B cell (primary cell): ENCODE measurements at places on chromosomes 1 and 21.

DNA sequence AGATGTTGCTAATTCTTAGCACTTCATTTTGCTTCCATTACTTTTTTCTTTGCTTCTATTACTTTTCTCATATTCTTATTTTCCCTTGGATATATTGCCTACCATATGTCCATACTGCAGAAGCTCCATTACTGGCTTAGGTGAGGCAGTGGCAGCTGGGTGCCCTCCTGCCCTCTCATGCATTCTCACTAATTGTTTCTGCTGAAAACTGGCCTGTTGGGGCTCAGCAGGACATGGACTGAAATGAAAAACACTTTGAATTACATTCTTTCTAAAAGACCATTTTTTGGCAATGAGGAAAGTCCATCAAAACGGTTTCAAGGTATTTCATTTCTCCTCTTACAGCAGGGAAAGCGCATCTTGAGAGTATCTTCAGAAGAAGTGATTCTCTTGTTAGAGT, 122.9 kb downstream of the MAST2 start:
- DNase-seq = no peak

DNA sequence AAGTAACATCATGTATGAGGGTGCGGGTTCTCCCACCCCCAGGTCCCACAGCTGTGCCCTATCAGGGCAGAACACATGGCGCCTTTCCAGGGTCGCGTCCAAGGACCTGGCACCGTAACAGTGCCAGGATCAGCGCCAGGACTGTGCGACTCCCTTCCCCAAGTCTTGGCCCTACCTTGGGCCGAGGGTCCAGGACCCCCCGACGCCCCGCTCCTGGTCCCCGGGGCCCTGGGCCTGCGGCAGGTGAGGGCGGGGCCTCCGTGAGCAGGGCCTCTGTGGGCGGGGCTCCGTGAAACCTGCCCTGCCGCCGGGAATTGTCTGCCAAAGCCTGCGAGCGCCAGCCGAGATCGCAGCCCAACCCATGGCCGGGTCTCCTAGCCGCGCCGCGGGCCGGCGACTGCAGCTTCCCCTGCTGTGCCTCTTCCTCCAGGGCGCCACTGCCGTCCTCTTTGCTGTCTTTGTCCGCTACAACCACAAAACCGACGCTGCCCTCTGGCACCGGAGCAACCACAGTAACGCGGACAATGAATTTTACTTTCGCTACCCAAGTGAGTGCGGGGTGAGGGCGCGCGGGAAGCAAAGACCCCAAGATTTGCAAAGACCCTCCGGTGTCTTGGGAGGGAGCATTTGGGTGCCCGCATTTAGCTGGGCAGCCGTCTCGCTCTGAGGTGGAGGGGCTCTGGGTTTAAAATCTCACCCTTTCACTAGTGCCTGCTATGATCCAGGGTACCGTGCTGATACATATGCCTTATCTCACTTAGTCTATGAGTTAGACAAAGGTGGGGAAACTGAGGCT, at the start of gene RHBG:
Gene RHBG (plus strand): TSS at position 323 of the 796 bp plus-strand sequence. CDS start 39 bp downstream, at position 362.
- DNase-seq = peak; percentile 35

DNA sequence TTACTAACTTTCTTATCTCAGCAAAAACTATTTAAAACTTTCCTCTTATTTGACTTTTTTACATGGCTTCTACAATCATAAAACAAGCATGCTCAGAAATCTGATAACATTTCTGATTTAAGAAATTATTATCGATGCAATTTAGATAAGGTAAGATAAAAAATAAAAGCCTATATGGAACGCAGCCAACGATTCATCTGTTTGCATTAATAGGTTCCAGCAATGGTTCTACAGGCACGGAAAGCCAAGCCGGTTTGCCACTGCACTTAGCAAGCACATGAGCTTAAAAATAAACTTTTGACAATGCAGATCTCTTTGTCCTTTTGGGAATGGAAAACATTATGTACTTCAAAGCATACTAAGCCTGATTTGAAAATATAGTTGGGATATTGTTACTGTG, 77.5 kb upstream of the KCNK2 start:
- no peak for DNase-seq

DNA sequence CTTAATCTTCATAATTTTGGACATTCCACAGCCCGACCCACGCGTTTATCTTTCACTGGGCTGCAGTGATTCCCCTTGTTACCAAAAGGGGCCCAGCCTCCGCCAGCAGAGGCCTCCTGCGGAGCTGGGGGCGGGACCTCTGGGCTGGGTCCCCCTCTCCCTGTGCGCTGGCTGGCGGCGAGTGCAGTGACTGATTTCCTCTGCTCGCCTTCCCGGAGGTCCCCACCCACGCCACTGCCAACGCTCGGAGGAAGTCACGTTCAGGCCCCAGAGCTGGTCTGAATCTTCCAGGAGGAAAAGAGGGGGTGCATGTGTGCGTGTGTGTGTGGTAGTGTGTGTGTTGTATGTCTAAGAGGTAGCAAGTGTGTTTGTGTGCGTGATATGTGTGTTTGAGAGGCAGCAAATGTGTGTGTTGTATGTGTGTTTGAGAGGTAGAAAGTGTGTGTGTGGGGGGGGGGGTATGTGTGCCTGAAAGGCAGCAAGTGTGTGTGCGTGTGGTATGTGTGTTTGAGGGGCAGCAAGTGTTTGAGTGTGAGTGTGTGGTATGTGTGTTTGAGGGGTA, 35.0 kb upstream of the JAK1 start:
- peak; percentile 75 for DNase-seq

- DNase-seq = no peak
Measured at GRCh38 chr1:41532206-41532975, 47.9 kb upstream of the EDN2 start.

GRCh38 chr1:61851235-61851634, 109.0 kb downstream of the PATJ start:
- DNase-seq = no peak

- no peak for DNase-seq
Measured at GRCh38 chr1:194870860-194871259, 1684.4 kb upstream of the B3GALT2 start.

DNA sequence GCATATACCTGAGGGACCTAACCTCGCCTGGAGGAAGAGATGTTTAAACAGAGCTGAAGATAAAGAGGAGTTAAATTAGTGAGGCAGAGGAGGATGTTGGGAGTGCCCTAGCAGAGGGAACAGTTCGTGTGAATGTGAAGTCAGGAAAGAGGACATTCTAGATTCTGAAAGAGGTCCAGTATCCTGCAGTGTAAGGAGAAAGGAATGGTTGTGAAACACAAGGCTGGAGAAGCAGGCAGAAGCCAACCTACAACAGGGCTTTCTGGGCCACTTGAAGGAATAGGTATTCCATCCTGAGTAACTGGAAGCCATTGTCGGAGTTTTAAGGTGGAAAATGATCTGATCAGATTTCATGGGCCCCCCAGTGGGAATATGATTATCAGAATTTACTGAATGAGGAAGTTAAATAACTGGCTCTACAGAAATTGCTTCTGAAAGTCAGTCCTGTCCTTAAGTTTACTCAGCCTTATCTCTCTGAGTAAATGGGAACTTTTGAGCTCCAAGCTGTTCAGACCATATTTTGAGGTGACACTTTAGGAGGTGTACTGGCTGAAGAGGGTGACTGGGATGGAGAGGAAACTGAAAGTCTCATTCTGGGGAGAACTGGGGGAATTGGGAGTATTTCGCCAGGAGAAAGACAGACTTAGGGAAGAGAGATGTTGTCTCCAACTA, 24.4 kb upstream of the FAAH start:
- no peak for DNase-seq

DNA sequence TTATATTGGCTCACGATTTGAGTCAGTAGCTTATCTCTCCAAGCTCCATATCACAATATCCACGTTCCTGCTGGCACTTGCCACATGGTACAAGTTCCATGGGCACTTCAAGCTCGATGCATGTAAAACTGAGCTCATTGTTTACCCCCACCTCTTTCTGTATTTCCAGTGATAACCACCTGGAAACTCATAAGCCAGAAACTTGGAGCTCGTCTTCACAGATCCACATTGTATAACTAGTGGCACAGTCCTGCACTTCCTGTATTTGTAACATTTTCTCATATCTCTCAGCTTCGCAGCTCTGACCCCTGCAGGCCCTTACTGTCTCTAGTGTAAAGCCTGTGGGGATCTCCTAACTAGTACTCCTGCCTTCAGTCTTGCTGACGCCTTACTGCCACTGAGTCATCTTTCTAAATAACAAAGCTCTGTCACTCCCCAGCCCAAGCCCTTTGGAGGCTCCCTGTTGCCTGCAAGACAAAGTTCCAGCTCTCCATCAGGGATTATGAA, 6.5 kb upstream of the C2CD4D start:
- no peak for DNase-seq

GRCh38 chr21:46425041-46425440, 33.6 kb upstream of the DIP2A start:
- DNase-seq = no peak

DNA sequence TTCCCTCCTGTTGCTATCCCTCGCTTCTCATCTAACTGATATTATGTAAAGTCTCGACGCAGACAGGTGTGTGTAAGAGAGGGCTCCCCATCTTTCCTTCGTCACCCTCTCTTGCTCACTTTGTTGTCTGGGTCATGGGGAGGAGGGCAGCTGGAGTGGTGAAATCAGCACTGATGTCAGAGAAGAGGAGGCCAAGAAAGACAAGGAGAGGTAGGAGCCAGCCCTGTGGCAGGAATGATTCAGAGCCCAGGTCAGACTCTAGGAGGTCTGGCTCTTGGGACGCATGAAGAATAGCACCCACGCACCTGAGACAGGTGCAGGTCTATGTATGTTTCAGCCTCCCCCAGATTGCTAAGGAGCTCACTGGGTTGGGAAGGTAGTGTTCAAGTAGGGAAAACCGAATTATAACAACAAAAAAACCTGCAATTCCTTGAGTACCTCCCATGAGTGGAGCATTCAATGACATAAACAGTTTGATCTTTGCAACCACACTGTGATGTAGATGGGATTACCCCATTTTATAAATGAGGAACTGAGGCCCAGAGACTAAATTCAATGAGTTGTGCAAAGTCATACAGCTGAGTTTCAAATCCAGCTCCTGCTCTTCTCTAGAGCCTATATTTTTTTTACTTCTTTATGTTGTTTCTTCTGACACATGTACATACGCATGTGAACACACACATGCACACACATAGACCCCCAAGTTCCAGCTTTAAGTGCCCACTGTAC, 10.4 kb downstream of the NUAK2 start:
- peak; percentile 78 for DNase-seq

DNA sequence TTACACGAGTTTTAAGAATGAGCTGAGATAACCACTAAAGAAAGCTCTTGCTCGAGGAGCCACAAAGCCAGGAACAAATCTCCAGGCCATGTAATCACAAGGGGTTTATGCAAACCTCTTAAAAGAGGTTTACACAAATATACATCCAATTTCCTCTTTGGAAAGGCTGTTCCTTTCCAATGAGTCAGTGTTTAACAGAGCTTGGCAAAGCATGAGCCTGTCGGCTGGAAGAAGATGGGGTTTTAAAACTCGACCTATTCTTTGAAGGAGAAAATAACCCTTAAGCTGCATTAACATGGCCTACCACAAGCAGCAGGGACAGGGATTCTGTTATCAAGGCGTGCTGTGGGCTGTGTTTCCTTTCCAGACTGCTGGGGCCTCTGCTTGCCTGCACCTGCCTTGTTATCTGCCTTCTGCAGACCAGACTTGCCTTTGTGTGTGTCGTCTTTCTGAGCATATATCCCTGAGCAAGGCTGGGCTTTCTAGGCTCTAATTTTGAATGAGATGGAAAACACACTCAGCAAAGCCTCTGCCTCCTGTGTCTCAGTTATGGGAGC, 40.6 kb upstream of the CYP2J2 start:
- no peak for DNase-seq

DNA sequence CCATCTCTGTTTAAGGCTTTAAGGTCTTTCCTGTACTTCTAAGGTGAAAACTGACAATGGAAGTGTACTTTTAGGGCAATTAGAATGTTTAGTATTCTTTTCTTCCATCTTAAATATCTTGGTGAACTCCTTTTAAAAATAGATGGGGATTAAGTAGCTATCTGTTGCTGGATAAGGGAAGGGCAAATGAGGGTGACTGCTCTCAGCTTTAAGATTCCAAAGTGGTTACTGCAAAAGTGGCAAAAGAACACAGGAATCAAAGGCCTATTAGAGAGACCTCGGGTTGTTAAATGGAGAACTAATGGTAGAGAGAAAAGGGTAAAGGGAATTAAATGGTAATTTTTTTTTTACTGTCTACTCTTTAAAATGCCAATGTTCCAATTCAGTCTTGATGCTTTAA, 774.1 kb upstream of the B3GALT2 start:
- DNase-seq = no peak

- no peak for DNase-seq
Measured at GRCh38 chr1:11373895-11374747, 101.1 kb downstream of the UBIAD1 start.

GRCh38 chr1:13813398-13814012, 113.5 kb downstream of the PRDM2 start:
- DNase-seq = peak; percentile 63

- no peak for DNase-seq
Measured at GRCh38 chr1:68725001-68725752, 228.3 kb upstream of the DEPDC1 start.

DNA sequence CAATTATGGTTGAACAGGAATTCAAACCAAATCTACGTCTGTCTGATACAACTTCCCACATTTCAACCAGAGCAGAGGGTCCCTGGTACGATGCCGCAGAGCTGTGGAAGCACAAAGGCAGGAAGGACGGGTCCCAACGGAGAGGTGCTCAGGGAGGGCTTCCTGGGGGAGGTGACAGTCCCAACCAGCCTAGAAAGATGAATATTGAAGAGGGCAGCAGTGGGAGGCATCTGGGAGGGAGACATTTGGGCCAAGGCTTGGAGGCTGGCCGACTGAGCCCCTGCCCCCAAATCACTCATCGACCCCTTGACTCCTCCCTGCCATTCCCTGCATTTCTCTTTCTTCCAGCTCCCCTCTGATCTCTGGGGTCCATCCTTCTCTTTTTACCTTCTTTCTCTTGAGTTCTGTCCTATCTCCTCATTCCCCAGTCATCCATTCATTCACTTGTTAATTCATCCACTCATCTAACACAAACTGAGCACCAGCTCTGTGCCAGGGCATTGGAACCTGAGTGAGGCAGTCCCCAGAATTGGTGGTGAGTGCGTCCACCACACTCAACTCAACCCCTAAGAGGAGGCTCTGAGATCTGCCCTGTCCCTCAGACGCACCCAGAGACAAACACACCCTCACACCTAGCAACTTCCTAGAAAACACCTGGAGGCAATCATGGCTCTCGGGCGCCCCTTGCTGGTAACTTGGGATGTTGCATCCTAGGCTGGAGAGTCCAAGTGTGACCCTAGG, 13.2 kb upstream of the CELA3B start:
- peak; percentile 83 for DNase-seq

- DNase-seq = no peak
Measured at GRCh38 chr1:237355022-237355421, 313.0 kb downstream of the RYR2 start.

GRCh38 chr1:152244576-152245273, 20.7 kb upstream of the HRNR start:
- no peak for DNase-seq

- no peak for DNase-seq
Measured at GRCh38 chr1:67679691-67680090, 5.3 kb upstream of the GADD45A start.
